ENCODE measurements at places on chromosomes 6 and 20.

GRCh38 chr20:52212943-52213342, 21.4 kb upstream of the ZFP64 start:
- no peak for DNase-seq

DNA sequence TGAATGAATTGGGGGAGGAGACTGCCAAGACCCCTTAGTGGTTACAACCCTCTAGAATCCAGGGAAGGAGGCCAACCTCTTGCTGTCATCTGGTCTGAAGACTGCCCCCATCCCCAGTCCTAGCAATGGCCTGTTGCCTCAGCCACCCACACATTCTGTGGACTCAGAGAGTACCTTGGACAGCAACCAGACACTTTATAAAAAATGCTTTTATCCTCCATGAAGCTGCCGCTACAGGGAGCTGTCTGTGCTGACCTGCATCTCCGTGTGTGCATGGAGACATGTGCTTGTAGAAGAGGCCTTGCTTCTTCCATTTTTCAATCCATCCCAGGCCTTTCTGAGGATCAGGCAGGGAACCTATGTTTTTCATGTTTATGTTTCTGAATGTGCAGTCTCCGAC, 15.2 kb downstream of the CDH22 start:
- no peak for DNase-seq

DNA sequence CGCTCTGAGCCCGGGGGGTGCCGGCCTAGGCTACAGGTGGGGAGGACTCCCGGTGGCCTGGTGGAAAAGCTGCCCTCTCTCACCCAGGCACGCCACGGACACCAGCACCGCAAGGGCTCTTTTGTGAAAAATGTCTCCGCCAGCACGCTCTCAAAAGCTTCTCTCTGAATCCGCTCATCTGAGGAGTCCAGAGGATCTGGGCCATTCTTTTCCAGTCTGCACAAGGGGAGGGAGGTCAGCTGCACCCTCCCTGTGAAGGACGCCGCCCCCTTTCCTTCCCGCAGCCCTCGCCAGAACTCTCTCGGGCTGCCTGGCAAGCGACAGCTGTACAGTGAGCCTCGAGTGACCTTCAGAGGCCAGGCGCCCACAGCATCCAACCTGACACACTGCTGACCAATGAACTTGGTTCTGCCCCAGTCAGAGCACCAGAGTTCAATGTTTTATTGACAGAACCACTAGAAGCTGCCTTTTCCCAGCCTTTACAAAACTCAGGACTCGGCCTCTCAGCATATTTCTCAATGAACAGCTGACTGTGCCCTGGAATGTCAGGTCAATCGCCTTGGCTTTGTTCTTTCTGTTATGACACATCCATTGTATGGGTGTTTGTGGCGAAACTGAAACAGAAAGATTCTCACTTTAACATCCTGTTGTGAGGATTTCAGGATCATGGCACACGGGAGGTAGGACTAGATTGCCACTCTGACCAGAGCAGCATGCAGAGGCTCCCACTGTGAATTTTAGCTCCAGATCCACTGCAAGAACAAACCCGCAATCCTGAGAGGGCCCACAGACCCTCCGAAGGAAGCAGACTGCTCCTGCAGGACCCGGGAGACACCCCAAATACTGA, 26.7 kb downstream of the SERPINB9 start:
- DNase-seq = no peak

- no peak for DNase-seq
Measured at GRCh38 chr20:18465536-18466200, 1.2 kb downstream of the DZANK1 start.

DNA sequence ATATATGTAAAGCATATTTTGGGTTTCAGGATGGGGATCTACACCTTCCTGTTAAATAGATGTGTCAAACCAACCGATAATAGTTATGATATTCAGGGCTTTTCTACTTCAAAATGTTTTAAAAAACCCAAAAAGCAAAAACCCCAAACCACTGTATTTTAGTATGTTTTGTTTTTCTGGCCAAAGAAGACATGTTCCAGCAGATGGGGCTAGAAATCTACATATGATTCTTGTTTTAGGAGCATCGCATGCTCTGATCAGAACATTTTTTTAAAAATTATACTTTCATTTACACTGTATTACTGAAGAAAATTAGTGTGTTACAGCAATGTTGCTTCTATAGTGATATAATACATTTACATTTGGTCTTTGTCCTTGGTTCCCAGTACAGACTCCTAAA, 11.0 kb downstream of the RMND1 start:
- no peak for DNase-seq

DNA sequence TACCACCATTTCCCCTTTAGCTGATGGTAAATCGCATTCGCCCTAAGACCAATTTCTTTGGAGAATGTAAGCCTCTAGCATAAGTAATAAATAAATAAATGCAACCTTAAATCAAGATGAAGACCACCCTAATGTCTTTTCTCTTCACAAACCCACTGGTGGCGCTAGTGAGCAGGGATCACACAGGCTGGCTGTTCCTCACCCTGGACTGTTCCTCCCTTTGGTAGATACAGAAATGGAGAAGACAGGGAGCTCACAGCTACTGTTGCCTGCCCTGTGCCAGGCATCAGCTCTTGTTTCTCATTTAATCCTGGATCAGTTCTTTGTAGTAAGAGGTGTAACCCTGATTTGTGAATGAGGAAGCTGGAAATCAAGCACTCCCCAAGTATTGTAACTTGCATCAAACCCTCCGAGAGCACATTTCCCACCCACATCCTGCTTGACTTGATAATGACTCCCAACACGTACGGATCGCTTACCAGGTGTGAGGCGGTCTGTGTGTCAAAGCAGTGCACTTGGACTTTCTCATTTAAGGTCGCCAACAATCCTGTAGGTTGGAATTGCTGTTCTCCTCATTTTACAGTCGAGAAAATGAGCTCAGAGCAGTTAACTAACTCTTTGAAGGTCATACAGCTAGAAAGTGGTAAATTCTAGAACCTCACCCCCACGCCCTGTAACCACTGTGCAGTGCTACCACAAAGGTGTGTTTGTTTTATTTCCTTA, 236.1 kb downstream of the TSHZ2 start:
- DNase-seq = peak; percentile 7

- DNase-seq = no peak
Measured at GRCh38 chr20:54472607-54473006, 2.8 kb upstream of the DOK5 start.

DNA sequence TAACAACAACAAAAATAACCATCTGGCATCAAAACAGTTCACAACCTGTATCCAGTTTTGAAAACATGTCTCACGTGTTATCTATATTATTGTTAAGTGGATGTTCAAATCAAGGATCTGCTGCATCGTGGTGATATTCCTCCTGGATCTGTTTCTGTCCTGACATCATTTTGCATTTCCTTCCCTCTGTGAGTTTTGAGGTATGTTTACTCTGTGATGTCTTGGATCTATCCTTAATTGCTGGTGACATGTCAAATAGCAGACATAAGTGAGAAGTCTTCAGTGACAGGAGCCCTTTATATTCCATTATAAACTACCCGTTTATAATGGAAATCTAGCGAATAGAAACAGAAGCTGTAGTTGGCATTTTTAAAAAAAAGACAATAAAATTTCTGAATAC, 381.8 kb upstream of the NOX3 start:
- no peak for DNase-seq

- DNase-seq = no peak
Measured at GRCh38 chr6:163419413-163420288, 5.1 kb downstream of the QKI start.

GRCh38 chr20:42598581-42598980, 591.1 kb downstream of the PTPRT start:
- DNase-seq = no peak

DNA sequence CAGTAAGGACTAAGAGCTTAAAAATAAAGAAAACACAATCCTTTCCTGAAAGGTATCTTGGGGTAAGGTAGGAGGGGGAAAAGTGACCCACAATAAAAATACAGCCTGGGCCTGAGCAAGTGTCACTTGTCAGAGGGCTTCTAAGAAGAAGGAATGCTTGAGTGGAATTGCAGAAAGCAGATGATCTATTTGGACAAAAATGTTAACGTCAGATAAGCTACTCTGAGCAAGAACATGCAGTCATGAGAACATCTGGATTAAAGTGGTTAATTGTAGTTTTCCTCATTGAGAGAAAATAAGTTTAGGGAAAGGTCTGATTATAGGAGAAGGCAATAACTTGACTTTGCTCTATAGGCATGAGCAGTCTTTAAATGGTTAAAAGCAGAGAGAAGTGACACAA, 581.9 kb downstream of the HTR1B start:
- no peak for DNase-seq

GRCh38 chr20:16020971-16021370, 552.3 kb downstream of the KIF16B start:
- DNase-seq = no peak

- DNase-seq = no peak
Measured at GRCh38 chr6:52689857-52690256, 18.9 kb downstream of the TMEM14A start.

DNA sequence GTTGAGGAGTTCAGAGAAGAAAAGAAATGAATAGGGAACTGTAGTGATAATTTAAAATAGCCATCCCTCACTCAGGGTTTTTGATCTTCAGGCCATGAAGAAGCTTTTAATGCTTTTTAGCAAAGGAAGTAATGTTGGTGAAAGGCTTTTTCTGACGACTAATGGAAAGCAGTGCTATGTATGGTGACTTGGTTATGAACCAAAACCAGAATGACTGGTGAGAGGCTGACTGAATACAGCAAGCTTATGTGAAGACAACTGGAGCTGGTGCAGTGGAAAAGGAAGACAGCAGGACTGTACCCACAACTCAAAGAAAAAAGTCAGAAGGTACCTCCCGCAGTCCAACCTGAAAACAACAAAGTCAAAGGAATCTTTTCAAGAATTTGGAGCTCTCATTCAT, 118.8 kb downstream of the PRDM1 start:
- DNase-seq = no peak

DNA sequence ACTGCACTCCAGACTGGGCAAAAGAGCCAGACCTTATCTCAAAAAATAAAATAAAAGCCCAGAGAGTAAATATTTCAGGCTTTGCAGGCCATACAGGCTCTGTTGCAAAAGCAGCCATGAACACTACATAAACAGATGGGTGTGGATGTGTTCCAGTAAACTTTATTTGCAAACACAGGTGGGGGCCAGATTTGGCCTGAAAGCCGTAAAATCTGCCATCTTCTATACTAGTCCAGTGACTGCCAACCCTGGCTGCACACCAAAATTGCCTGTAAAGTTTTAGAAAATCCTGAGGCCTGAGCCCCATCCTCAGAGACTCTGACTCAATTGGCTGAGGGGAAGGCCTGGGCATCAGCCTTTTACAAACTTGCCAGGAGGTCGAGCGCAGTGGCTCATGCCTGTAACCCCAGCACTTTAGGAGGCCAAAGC, 103.6 kb downstream of the ZMYND8 start:
- DNase-seq = no peak

- DNase-seq = no peak
Measured at GRCh38 chr6:67184405-67184804, 1450.7 kb upstream of the ADGRB3 start.

GRCh38 chr20:43844778-43845614, 69.7 kb upstream of the TOX2 start:
- no peak for DNase-seq

DNA sequence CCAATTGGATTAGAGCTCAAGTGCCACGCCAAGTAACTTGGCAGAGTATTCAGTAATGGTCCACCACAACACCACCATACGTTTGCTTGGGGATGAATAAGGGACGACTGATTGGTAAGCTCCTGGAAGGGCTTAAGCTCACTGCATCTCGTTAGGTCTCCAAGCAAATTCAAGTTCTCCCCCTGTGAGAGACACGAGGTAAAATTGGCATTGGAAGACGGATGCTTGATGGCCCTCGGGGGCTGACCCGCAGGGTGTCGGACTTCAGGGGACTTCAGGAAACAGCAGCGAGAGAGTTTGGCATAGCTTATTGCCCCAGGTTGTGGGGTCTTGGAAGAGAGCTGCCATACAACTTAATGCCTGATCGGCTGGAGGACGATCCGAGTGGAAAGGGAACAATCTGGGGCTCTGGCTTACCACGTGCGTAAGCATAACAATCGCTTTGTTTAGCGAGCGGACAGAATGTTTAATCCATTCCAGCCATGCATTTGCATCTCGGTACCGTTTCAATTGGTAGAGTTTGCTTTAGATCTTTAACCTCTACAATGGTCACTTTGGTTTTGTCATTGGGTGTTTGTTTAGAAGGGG, 4.8 kb upstream of the ZNFX1 start:
- DNase-seq = no peak

DNA sequence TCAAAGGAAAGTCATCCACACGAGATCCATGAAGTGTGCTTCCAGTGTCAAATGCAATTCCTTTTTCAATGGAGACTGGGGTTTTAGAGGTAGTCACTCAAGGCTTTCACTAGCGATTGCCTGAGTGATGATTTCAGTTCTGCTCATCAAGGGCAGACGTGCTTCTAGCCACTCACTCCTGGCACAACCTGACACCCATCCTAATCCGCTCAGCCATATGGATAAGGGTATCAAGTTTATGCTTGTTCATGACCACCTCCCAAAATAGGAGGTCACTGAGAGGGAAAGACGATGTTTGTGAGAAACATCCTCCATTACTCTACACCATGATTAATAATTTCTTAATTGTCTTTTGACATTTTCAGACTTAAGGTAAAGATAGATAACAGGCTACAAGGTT, 91.3 kb upstream of the HEY2 start:
- DNase-seq = no peak

DNA sequence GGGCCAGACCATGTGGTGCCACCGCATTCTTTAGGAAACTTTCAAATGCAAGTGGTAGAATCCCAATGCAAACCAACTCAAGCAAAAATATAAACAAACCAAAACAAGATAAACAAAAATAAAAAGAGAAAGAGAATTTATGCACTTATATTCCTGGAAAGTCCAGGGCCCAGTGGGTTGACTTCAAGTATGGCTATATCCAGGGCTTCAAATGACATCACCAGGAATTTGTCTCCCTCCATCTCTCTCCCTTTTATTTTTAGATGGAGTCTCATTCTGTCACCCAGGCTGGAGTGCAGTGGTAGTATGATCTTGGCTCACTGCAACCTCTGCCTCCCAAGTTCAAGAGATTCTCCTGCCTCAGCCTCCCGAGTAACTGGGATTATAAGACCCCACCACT, 56.1 kb upstream of the PNRC1 start:
- no peak for DNase-seq

GRCh38 chr6:70520575-70520974, 46.2 kb upstream of the SDHAF4 start:
- DNase-seq = no peak

GRCh38 chr20:37395921-37396415, 50.0 kb downstream of the SRC start:
- DNase-seq = no peak

GRCh38 chr6:99520855-99521632, 5.8 kb upstream of the USP45 start:
- DNase-seq = peak; percentile 62

DNA sequence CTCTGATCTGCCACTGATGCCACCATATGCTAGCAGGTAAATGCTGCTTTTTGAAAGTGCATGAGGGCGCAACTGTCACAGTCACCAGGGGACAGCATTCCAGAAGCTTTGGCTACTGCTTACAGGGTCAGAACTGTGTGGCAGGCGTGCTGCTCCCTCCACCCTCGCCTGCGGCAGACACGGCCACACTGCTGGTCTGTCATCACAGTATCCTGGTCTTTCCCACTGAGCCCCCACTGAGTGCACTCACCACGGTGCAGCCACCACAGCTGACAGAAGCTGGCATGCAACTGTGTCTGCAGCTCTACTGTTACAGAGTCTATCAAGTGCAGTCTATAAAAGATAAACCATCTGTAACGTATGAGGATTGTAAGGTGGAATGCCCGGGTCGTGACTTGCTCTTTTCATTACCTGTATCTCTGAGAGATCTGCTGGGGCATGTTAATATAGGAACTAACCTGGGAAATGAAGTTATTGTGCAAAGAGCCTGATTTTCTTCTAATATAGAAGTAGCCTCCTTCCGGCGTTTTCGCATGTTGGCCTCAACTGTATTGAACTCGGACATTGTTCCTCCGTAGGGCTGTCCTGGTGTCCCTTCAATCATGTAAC, 24.5 kb downstream of the GCLC start:
- no peak for DNase-seq
